ENCODE measurements at places on chromosomes 7 and 10.
A peak's percentile ranks its signal among the peaks of the same experiment; 100 is the strongest.

- no peak for DNase-seq
Observed at GRCh38 chr7:1567049-1567771, 2.6 kb downstream of the PSMG3 start.

- no peak for DNase-seq
Observed at GRCh38 chr10:72783410-72783833, 91.5 kb downstream of the MCU start.

DNA sequence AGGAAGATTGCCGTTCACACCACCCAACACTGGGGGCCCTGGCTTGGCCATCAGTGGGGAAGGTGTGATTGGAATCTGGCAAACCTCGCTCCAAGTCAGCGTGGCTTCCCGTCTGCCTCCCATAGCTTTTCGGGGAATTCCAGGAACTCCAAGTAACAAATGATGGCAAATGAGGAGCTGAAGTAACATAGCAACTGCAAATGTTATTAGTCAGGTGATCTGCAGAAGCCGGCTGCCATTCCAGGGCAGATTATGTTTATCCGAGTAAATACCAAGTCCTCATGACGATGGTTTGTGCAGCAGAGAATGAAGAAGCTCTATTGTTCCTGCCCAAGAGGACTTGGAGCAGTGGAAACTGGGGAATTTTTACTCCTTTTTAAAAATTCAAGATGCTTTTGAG is 270.5 kb upstream of the PODXL start:
- no peak for DNase-seq

GRCh38 chr10:34866848-34867247 is 51.8 kb upstream of the PARD3 start:
- DNase-seq = no peak

- no peak for DNase-seq
Observed at GRCh38 chr10:116015583-116016333, 257.2 kb downstream of the GFRA1 start.

DNA sequence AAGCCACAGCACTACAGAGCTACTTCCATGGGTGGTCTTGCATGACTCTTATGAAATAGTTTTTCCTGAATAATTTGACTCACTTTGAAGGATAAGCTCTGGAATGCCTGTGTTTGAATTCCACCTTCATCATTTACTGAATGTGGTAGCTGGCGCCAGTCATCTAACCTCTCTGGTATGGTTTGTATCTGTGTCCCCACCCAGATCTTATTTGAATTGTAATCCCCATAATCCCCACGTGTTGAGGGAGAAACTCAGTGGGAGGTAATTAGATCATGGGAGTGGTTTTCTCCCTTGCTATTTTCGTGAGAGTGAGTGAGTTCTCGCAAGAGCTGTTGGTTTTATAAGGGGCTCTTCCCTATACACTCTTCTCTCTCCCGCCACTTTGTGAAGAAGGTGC is 11.2 kb upstream of the SLC13A1 start:
- no peak for DNase-seq

GRCh38 chr7:23700046-23700445 is 10.0 kb upstream of the STK31 start:
- no peak for DNase-seq

- DNase-seq = no peak
Observed at GRCh38 chr7:55641811-55642210, 69.5 kb upstream of the VOPP1 start.

GRCh38 chr10:4361581-4361980 is 464.4 kb upstream of the AKR1E2 start:
- no peak for DNase-seq

DNA sequence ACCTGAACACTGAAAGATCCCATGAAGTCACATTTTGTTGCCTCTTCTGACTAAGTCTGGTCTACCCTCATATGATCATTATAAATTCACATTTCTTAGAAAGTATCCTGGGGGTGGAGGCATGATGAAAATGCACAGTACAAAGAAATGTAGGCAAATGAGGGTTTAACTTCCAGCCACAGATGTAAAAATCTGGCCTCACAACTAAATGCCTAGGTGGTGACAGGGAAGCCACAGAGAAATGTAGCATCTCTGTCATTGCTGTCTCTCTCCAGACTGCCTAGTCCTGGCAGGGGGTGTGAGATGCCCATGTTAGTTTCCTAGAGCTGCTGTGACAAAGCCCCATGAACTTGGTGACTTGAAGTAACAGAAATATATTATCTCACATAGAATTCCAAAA is 395.9 kb downstream of the SORCS3 start:
- DNase-seq = no peak

DNA sequence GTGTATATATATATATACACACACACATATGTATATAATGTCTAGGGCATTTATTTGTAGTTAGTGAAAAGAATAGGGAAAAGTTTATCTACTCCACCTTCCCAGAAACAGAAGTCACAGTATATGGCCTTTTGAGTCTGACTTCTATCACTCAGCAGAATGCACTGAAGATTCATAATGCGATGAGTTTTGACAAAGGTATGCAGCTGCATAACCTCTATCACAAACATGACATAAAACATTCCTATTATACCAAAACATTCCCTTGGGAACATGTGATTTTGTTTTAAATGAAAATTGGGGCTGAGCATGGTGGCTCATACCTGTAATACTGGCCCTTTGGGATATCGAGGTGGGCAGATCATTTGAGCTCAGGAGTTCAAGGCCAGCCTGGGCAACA is 137.3 kb upstream of the EEPD1 start:
- no peak for DNase-seq

GRCh38 chr7:12490107-12490688 is 80.3 kb upstream of the SCIN start:
- no peak for DNase-seq

GRCh38 chr7:105941596-105941995 is 21.5 kb upstream of the CDHR3 start:
- no peak for DNase-seq

GRCh38 chr10:126558881-126559280 is 111.6 kb downstream of the C10orf90 start:
- no peak for DNase-seq

- DNase-seq = no peak
Observed at GRCh38 chr7:7498856-7499255, 36.8 kb downstream of the COL28A1 start.

DNA sequence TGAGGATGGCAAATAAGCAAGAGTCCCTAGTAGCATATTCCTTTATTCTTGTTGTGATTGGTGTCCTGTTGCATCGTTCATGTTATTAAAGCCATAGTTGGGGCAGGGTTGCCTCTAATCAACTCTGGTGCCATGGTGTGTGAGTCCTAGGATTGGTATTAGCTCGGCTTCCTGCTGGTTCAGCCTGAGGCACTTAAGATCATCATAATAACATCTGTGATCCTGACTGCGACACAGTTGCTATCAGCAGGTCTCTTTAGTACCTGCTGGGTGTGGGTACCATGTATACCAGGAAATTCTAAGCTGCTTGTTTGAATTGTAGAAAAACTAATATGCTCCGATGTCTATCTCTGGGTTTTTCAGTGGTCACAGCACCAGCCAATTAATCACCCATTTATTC is 1.6 kb downstream of the WEE2 start:
- DNase-seq = no peak

- peak; percentile 40 for DNase-seq
Observed at GRCh38 chr10:36344240-36345174, 702.4 kb upstream of the FZD8 start.

GRCh38 chr10:110775020-110775375 is 96.7 kb upstream of the PDCD4 start:
- no peak for DNase-seq

DNA sequence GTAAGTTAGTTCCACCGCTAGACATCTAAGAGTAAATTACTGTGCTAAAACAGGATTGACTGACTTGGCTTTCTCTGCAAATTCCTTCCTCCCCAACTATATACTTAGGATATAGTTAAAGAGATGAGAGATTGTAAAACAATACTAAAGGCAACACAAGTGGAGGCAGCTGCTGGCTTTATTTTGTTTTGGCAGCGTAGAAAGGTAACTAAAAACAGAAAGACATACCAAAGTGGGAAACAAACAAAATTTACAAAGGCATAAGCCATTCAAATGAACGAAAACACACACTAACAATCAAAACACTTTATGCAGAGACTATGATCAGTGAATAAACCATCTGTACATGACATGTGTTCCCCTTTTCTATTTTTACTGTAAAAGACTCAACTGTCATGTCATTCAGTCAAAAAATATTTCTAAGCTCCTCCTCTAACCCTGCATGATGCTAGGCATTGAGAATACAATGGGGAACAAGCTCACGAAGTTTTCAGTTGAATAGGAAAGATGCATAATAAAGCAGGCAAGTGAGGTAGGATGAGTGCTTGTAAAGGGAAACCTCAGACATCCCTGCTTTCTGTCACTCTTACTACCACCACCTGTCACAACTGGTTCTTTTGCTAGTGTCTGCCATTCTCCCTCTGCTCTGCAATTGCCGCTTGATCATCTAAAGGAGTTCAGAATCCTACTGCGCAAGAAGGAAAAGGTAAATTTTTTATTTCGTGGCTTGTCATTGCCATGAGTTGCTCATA is 64.2 kb upstream of the COL1A2 start:
- no peak for DNase-seq

- no peak for DNase-seq
Observed at GRCh38 chr7:50156163-50156562, 63.1 kb upstream of the ZPBP start.

DNA sequence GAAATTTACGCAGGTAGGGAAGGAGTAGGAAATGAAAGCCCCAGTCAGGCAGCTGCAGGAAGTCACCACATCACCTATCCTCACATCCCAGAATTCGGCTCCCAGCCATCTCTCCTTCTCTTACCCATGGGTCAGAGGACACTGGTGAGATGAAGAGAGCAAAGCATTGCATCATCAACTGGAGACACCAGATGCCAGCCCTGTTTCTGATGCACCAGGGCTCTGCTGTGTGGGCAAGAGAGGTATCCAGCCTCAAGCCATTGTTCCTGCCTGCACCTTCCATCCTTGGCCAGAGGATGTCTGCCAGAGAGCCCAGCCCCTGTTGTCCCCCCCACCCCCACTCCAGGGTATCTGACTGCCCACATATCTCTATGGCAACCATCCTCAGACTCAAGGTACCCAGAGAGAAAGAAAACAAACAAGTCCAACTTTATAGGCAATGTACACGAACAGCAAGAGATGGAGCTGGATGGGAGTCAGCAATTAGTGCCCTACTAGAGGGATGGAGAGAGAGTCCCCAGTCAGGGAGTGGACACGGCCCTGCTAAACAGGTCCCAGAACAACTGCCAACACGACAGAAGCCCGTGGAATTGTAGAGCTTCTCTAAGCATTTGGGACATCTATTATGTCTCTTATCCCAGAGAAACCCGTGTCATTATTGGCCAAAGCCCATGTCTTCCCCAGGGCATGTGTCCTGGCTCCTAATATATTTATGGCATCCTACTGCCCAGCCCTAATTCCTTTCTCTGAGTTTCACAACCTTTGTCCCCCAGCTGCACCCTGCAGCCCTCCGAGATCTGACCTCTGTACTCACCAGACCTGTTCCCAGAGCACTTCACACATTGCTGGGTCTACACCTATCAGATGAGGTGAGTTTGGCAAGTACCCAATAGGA is 2.8 kb downstream of the CAMK2G start:
- peak; percentile 23 for DNase-seq

- no peak for DNase-seq
Observed at GRCh38 chr7:126696256-126697038, 556.3 kb downstream of the GRM8 start.

- no peak for DNase-seq
Observed at GRCh38 chr10:111148025-111148424, 71.2 kb downstream of the ADRA2A start.

GRCh38 chr10:107653832-107654287 is 489.4 kb upstream of the SORCS1 start:
- no peak for DNase-seq

- peak; percentile 94 for DNase-seq
Observed at GRCh38 chr7:5396999-5397663, 26.5 kb downstream of the TNRC18 start.

DNA sequence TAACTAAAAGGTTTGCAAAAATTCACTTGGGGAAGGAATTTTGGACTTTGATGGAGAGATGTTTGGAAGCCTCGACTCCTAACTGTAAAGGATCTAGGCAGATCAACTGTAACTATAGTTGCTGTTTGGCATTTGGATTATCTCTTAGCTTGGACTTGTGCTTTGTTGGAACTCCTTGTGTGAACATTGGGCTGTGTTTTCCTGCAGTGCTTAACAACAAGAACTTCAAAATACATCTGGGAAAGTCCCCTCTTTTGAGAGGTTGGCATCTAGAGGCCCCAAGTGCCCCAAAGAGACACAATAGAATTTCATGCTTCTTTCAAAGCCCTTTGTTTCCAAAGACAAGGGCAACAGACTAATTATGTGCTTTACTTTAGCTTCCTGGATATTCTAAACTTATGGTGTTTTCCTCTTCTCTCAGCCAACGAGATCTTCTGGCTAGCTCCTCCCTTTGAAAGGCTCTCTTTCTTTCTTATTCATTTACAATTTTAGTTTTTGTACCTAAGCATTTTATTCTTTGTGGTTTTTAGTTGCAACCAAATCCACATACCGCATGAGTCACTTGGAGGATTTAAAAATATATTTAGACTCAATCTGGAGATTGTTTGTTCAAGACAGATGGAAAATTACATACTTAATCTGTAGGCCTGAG is 11.6 kb downstream of the ABCA13 start:
- no peak for DNase-seq

GRCh38 chr7:93938293-93938692 is 16.8 kb downstream of the GNG11 start:
- no peak for DNase-seq

DNA sequence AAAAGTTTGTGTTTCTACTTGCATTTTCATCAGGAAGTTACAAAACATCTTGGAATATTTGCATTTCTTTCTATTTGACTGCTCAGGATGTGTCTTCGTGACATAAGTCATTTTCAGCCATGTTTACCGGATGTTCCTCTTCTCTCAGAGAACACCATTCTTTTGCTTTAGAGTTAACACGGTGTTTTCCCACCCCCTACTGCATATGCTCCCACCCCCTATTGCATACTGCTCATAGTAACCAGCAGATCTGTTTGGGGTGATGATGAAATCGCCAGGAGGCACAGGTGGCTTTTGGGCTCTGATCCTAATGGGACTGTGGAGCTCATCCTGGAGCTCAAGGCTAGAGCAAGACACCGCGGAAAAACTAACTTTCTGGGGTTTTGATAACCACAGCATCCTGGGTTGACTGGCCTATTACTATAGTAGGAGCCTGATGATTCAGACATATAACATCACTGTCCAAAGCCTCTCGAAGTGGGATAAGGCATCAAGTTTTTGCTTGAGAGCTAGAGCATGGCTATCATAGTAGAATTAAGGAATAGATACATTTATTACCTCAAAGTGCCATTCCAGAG is 65.1 kb upstream of the BET1 start:
- DNase-seq = no peak

All from right cardiac atrium (tissue), 5 donors.